ENCODE measurements at places on chromosomes 1 and 21.

DNA sequence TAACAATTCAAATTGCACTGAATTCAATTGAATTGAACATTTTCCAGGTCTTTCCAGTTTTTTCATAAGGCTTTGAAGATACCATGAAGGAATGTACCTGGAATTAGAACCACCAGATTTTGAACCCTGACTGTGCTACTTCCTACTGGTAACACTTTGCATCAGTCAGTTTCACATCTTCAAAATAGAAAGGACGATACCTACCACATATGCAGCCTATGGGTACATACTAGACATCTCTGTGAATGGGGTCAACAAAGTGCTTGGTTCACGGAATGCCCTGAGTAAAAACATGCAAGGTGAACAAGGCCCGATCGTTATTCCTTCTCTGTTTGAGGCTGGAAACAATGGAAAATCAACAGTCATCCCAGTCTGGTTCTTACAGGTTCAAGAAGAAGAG is 41.2 kb upstream of the WLS start:
- DNase-seq, result no peak

- DNase-seq, result no peak
Observed at GRCh38 chr1:183040547-183040971, 17.3 kb downstream of the LAMC1 start.

DNA sequence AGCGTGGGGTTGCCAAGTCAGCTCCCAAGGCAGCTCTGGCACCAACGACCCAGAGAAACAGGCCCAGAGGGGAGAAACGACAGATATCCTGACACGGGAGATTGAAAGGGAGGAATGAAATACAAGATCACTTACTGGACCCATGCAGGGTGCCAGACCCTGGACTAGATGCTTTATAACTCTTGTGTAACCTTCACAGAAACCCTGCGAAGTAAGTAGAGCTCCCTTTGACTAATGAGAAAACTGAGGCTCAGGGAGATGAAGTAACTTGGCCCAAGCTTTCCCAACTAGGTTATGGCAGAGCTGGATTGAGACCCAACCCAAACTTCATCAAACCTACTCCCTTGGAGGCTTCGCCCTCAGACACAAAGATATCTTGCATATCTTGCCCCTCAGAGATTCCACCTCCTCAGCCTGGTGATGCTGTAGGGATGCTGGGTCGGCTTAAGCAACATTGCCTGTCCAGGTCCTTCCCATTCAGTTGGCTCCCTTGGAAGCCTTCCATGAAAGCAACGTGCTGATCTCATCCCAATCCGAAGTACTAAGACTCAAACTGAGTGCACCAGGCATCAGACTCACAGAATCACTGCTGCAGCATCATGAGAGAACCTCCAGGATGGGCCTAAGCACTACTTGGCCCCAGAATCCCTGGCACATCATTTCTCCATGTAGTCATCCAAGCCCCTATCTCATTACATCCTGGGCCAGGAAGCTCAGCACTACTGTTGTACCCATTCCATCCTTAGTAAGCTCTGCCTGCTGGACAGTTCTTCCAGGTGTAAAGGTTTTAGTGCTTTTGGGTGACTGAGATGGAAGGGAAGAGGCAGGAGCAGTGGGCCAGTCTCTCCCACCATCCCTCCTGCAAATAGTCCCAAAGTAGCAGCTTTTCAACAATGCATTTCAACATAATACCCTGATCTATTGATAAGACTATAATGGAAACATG is 1.1 kb upstream of the IGSF9 start:
- no peak for DNase-seq

GRCh38 chr1:160058087-160058486 is 11.9 kb downstream of the KCNJ10 start:
- DNase-seq, result no peak

DNA sequence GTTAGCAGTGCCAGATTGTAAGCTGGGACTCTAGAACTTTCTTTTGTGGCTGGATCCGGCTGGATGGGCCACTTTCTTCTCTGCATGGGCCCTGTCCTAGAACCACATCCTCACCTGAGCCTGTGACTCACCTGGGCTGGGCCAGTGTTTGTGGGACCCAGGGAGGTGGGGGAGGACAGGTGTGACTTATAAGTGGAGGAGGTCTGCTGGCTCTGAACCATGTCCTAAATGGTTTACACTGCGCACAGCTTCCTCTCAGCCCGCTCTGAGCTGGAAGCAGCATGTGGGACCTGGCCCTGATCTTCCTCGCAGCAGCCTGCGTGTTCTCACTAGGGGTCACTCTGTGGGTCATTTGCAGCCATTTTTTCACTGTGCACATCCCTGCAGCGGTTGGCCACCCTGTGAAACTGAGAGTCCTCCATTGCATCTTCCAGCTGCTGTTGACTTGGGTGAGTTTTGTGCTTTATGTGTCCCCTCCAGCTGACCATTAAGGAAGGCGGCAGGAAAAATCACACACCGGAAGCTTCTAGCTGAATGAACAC is at the start of gene AADACL3:
Gene AADACL3 (plus strand): TSS at position 215 of the 542 bp plus-strand sequence. CDS start 67 bp downstream, at position 282.
- no peak for DNase-seq

Data from adrenal gland (tissue), 19 donors.